BE2C (cell line): ENCODE measurements at places on chromosomes 3 and 15.

DNA sequence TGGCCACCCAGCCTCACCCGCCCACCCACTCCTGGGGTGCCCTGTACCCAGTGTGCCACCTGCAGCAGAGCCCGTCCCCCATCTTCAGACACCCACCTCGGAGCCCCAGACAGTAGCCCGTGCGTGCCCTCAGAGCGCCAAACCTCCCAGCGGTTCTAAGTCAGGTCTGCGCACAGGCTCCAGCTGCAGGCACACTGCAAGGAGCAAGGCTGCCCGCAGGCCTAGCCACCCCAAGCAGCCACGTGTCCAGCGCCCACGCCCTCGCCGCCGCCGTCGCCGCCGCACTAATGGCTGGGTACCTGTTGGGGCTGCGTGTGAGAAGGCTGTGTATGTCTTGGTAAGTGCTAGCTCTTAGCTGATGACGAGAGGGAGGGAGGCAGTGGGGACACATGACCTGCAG is 8.8 kb upstream of the CHST14 start:
- no peak for DNase-seq

DNA sequence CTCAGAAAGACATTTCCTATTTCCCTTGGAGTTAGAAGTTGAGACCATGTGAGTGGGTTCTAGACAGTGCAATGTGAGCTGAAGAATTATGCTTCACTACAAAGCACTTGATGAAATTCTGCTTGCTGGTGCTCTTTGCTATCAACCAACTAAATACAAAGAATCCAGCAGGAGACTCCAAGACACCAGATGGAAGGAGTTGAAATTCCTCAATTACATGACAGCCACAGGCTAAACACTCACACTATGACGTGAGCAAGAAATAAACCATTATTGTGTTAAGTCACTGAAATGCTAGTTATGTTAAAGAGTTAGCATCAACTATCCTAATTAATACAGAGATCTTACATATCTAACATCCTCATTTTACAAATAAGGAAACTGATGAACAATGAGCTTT is 8.2 kb upstream of the MAP4 start:
- no peak for DNase-seq

GRCh38 chr15:98596885-98597392 is 51.4 kb upstream of the IGF1R start:
- DNase-seq, result no peak

- DNase-seq, result no peak
Observed at GRCh38 chr15:63982381-63982854, 63.9 kb downstream of the DAPK2 start.

DNA sequence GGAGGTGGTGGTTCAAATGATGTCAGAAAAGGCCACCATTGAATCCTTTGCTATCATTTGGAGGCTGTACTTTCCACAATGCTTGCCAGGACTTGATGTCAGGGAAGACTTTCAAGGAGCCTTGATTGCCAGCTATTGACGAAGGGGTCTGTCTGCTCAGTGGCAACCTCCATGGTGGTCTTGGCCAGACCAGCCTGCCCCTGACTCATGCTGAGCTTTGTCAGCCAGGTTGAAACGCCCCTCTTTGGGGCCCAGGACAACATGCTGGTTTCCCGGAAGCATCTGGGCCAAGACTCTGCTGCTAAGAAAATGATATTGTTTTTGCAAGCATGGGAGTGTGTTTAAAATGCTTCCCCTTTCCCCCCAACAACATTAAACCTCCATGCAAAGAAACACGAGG is 26.7 kb downstream of the CGNL1 start:
- DNase-seq, result no peak

GRCh38 chr3:184323696-184324095 is 9.3 kb downstream of the EIF4G1 start:
- DNase-seq, result no peak

DNA sequence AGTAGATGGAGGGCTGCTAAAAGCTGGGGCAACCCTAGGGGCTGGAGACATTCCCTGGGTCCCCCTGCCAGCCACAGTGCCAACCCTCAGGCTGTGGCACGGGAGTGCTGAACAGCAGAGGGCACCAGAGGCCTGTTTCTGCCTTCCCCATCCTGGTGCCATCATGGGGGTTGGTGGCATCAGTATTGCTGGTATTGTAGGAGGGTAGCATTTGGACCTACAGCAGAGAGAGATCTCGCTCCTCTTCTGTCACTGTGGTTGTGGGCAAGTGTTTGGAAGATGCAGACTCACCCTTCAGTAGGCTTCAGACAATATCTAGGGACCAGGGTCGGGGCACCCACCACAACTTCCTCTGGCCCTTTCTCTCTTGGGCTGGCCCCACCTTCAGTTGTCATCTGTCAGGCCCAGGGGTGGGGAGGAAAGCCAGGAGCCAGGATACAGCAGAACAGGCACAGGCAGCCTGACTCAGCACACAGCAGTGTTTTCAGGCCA is 123.5 kb downstream of the RPLP1 start:
- DNase-seq, result peak; percentile 65

DNA sequence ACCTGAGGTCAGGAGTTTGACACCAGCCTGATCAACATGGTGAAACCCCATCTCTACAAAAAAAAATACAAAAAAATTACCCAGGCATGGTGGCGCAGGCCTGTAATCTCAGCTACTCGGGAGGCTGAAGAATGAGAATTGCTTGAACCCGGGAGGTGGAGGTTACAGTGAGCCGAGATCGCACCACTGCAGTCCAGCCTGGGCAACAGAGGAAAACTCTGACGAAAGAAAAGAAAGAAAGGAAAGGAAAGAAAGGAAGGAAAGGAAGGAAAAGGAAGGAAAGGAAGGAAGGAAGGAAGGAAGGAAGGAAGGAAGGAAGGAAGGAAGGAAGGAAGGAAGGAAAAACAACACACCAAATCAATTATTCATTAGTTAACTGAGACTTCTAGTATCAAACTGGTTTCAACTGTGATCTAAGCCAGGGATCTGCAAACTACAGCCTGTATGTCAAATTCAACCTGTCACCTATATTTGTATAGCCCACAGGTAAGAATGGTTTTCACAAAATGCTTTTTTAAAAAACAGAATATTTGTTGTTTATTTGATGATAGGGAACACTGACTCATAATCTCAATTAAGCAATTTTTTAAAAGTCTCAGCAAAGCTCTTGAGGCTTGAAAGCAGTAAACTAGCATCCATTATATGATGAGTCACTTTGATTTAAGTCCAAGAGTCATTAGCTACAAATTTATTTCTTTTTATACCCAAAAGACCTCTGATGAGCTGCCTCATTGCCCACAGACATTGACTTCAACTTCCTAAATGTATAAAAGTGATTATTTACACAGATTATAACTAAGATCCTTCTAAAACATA is 127.6 kb downstream of the TBL1XR1 start:
- no peak for DNase-seq

DNA sequence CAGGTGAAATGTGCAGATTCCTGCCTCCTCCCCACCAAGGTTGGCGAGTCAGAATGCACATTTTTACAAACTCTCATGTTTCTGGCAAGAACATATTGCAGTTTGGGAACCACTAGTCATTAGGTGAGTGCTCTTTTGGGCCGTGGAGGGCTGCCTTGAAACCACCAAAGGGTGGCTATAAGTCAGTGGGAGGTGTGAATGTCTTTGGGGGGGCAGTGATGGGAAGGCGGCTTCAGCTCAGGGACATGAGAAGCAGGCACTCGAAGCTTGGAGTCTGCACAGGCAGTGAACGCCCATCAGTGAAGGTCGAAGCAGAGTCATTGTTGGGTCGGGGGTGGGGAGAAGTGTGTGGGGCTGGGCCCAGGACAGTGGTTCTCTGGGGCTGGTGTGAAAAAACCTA is 1.1 kb downstream of the NOX5 start:
- DNase-seq, result no peak

GRCh38 chr15:38696109-38696727 is 131.6 kb upstream of the RASGRP1 start:
- DNase-seq, result no peak

- DNase-seq, result no peak
Observed at GRCh38 chr3:35602395-35602936, 36.9 kb upstream of the ARPP21 start.

GRCh38 chr3:166829896-166830295 is 550.2 kb downstream of the ZBBX start:
- DNase-seq, result no peak

GRCh38 chr3:148642616-148643015 is 55.1 kb upstream of the AGTR1 start:
- no peak for DNase-seq

- no peak for DNase-seq
Observed at GRCh38 chr15:62462721-62463120, 297.6 kb upstream of the C2CD4B start.

DNA sequence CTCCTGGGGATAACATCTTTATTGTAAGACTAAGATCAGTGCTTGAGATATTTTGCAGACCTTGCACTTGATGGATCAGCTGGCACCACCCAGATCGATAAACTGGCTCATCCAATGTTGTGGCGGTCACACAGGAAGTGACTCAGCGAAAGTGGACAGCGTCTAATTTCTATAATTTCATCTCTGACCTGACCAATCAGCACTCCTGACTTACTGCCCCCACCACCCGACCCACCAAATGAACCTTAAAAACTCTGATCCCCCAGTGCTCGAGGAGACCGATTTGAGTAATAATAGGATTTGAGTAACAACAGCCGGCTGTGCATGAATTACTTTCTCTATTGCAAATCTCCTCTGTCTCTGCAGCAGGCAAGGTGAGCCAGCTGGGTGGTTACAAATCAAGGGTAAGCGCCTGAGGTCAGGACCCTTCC is 62.7 kb upstream of the RNU6-1 start:
- no peak for DNase-seq

DNA sequence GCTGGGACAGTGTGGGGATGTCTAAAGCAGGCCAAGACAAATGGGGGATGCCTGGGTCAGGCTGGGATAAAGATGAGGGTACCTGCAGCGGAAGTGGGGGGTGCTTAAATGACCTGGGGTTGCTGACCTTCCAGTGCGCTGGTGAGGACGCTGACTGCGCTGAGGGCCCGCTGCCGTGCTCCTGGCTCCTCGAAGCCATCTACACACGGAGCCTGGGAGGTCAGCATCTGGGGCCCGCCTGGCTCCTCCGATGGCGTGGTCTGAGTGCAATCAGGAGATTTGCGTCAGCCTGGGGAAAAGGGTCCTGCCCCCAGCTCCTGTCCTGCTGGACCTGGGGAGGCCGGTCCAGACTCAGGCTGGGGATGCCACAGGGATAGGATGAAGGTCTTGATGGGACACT is 50.7 kb downstream of the SCN5A start:
- DNase-seq, result no peak

GRCh38 chr3:184532940-184533732 is 28.4 kb upstream of the EPHB3 start:
- no peak for DNase-seq

DNA sequence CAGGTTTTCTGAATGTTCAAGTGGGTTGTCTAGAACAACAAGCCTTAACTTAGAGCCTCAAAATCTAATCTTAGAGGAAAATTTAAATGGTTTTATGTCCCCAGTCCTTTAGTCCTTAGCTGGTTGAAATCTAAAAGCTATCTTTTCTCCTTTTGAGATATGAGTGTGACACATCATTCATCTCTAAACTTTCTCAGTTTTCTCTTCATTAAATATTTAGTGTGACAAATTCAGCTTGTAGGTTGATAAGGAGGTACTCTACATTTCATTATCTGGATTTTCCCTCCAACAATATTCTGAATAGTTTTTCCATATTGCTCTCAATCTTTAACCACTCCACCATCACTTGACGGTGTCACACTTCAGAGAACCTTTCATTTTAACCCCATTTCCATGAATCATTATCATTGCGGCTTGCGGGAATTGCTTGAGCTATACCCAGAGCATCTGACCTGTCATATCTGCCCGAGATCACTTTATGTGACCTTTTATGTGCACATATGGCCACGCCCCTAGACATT is 16.1 kb upstream of the ATP8B4 start:
- DNase-seq, result no peak

DNA sequence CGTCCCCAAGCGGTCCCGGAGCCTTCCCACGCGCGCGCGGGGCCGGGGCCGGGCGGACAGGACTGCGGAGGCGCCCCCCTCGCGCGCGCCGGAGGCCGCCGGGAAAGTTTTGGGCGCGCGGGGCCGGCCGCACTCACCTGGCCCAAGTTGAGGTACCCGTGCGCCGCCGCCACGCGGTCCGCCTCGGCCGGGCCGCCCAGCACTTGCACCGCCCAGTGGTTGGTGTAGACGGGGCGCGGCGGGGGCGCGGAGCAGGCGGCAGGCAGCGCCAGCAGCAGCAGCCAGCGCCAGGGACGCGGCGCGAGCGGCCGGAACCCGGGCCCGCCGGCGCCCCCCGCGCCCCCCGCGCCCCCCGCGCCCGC is 289 bp downstream of the PCSK6 start:
- peak; percentile 74 for DNase-seq

DNA sequence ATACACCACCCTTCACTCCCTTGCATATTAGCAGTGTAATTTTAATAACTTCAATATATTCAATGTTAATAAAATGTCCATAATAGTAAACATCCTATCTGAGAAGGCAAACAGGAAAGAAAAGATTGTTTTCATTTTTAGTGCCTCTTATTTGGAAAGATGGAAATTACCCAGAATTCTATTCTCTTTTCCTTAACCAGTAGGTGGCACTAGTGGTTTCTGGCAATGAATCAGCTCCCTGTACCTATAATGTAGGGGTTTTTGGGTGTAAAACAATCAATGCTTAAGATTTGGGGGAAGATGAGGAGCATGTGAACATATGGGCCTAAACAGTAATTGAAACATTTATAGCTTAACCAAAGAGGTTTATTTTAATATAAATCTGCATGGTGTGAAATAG is 5.7 kb upstream of the SEMA6D start:
- DNase-seq, result peak; percentile 25

DNA sequence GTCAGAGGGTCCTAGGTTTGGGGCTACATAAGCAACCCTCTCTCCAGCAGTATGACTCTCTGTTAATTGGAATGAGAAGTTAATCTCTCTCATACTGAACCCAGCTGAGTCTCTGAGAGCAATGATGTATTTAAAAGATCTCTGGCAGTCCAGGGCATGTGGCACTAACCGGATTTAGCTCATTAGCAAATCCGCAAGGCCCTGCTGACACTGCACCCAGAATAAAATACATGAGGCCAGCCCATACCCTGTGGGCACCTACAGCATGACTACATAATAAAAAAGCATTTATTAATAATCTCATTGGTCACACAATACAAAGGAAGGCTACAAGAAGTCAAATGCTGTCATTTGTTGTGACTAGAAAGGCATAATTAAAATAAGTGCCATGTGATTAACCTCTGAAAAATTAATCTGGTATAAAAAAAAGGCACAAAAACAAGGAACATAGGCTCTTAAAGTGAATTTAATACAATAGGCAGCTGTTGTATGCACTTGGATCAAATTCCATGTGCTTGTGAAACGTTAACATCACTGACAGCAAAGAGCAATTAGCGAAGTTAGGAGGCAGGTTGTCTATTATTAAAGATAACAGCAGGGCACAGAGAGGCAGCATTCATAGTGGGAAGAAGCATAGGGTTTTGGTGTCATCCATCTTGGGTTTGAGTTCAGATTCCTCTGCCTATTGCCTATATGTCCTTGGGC is 381.2 kb downstream of the WDR72 start:
- no peak for DNase-seq

- DNase-seq, result no peak
Observed at GRCh38 chr15:94247789-94248638, 16.7 kb downstream of the MCTP2 start.
